ENCODE measurements at places on chromosomes 5 and 9.

DNA sequence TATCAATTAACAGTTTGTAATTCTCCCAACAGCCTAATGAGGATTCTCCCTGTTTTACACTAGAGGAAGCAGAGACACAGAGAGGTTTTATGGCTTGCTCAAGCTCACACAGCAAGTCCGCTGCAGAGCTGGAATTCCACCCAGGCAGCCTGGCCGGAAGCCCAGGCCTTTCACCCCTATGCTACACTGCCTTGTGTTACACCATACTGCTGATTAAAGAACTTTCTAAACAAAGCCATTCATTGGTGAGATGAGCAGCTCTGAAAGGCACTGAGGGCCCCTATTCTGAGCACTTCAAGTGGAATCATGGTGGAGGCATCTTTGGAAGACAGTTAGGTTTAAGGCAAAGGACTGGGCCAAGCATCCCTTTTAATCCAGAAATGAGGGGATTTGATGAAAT lies 14.7 kb upstream of the LARP1 start:
- no peak for DNase-seq

GRCh38 chr9:13665418-13666066 lies 386.1 kb upstream of the MPDZ start:
- DNase-seq = no peak

GRCh38 chr9:137970686-137971476 lies 93.3 kb downstream of the CACNA1B start:
- no peak for DNase-seq

DNA sequence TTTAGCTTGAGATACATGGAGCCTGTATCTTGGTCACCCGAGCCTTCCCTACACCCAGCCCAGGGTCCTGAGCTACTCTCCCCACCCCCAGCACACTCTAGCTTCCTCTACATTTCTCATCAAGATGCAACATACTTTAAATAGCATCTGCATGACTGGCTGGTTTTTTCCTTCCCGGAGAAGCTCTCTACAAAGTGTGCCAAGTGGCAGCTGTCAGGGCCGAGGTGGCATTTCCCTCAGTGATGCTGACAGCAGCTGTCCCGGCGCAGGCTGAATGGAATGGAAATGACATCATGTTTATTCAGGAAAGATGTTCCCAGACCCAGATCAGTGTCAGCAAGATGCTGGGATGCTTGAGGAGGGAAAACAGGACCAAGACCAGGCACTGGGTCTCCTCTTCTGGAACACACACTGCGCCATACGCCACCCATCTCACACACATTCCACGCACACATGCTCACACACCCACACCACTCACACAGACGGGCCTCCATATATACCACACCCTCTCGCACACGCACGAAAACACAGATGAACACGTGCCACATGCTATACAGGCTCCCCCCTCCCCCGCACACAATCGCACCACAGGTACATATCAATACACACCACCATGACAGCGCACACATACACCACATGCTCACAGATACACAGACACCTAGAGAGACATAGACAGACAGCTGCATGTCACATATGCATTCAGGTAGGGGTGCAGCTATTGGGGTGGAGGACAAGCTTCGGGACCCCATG lies 67.8 kb downstream of the LHX2 start:
- no peak for DNase-seq

GRCh38 chr9:109010746-109011145 lies 2.6 kb downstream of the CTNNAL1 start:
- DNase-seq = no peak

GRCh38 chr5:79464695-79465332 lies 49.1 kb downstream of the HOMER1 start:
- no peak for DNase-seq

DNA sequence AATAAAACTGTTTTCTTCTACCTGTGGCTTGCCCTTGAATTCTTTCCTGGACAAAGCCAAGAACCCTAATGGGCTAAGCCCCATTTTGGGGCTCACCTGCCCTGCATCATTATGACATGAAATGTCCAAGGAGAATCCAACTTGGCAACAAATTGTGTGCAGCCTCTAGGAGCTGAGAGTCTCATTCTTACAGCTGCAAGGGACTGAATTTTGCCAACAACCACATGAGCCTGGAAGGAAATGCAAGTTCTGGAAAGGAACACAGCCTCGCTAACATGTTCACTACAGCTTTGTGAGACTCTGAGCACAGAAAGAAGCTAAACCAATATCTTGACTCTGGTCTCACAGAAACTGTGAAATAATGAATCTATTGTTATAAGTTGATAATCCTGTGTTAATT lies 94.8 kb upstream of the CDH12 start:
- no peak for DNase-seq

GRCh38 chr5:40134883-40135520 lies 544.7 kb upstream of the PTGER4 start:
- DNase-seq = no peak
